T-helper 2 cell treated with Interferon-gamma antibody and Interleukin-4, amounts not matched to agents 5 μg/mL and 100 μg/mL, for 36 hours (primary cell): ENCODE measurements at places on chromosomes 2 and 18.

DNA sequence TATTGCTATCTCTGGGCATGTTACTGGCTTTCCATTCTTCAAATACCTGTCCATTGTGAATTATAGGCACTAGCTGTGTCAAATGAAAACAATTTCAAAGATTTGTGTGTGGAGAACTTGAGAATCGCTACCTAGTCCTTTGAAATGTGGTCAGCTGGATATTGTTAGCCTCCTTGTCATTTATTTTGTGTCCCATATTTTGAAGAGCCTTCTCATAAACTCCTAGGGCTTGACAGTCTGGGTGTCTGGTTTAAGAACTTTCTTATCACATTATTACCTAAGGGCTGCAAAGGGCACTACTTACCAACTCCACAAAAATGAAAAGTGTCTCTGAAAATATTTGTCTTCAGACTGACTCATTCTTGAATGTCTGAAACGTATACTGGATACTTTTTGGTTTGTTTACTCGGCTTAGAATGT, 50.2 kb downstream of the COL4A3 start:
- no peak for DNase-seq

GRCh38 chr2:171595896-171596295, 73.6 kb downstream of the CYBRD1 start:
- no peak for DNase-seq

GRCh38 chr2:230949966-230950873, 25.2 kb upstream of the GPR55 start:
- no peak for DNase-seq

GRCh38 chr18:74831571-74832250, 234.0 kb downstream of the ZNF407 start:
- no peak for DNase-seq

DNA sequence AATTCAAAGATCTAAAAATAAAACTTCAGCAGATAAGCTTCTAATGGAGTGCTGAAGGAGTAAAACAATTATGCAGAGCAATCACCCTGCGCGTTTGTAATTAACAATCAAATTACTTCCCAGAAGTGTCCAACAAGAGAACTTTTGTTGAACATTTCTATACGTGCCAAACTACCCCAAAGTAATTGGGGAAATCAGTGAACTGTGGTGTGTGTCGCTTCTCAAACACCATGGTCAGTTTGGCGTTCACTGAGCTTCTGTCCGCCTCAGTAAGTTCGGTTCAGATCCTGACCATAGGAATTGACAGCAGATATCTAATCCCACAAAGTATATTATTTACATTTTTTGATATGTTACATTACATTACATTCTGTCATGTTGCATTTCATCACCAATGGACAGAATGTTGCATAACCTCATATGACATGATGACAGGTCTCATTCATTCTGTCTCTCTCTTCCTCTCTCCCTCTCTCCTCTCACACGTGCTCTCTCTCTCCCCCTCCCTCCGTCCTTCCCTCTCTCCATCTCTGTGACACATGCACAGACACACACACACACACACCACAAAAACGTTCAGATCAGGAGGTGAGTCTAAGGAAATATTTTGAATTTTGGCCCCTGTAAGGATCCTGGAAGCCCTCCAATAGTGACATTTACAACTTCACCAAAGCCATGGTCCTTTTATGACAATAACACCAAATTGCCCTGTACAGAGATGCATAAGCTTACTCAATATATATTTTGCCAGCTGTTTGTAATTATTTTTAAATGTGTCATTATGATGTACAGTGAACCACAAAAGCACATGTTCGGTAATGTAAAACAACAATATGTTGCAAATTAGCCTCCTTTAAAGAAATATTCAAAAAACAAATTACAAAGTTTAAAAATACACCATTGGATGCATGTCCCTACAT, 269.2 kb downstream of the FIGN start:
- no peak for DNase-seq

- DNase-seq: no peak
Measured at GRCh38 chr2:16437189-16437588, 228.4 kb downstream of the CYRIA start.
